Hepatic stellate cell (primary cell): ENCODE measurements at places on chromosomes 6 and 20.
A peak's percentile ranks its signal among the peaks of the same experiment; 100 is the strongest.

- no peak for DNase-seq
Observed at GRCh38 chr6:1200081-1200408, 111.9 kb upstream of the FOXQ1 start.

DNA sequence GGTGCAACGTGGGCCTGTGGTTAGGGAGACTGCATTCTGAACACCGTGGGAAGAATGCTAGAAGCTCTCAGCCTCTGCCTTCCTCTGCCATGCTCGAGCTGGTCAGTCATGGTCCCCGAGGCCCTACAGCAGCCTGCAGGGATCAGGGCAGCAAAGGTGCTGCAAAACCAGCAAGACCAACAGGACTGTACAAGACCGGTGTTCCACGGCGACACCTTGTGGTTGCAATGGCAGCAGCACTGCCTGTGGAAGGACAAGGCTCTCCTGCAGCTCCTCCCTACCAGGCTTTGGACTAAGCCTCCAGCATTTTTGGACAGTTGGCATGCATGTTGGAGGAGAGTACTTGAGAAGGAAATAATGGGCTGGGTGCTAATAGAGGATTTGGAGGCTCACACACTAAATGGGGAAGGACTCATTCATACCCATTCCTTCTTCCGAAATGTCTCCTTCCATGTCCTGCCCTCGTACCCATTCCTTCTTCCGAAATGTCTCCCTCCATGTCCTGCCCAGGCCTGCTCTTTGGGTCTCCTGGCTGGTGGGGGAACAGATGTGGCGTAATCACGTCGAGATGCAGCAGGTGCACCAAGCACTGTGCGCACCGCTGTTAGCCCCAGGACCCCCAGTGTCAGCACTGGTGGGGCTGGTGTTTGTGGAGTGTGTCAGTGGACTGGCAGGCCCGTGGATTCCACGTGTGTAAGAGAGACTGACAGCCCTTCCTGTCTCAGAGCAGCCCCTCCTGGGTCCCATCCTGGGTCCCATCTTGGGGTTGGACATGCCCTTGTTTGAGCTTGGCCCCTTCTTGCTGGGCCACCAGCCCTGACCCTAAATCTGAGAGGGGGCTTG, 18.6 kb upstream of the MYT1 start:
- no peak for DNase-seq

DNA sequence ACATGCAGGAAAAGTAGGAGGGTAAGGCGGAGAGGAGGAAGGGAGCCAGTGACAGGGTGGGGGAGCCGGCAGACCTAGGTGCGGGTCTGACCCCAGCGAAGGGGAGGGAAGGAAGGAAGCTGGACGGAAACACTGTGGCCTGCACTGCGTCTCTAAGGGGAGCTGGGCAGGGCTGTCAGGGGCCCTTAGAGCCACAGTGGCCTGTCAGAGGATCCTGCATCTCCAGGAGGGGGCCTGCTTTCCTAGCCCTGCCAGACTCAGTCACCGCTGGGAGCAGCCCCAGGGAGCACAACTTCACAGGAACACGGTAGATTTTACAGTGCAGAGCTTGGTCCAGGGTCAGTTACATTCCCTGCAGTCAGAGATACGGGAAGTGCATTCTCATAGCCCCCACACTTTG, 118.2 kb downstream of the PACRG start:
- no peak for DNase-seq

- DNase-seq, result no peak
Observed at GRCh38 chr6:40352527-40353170, 234.5 kb downstream of the LRFN2 start.

GRCh38 chr6:11851387-11851786, 72.8 kb upstream of the ADTRP start:
- DNase-seq, result peak; percentile 21

DNA sequence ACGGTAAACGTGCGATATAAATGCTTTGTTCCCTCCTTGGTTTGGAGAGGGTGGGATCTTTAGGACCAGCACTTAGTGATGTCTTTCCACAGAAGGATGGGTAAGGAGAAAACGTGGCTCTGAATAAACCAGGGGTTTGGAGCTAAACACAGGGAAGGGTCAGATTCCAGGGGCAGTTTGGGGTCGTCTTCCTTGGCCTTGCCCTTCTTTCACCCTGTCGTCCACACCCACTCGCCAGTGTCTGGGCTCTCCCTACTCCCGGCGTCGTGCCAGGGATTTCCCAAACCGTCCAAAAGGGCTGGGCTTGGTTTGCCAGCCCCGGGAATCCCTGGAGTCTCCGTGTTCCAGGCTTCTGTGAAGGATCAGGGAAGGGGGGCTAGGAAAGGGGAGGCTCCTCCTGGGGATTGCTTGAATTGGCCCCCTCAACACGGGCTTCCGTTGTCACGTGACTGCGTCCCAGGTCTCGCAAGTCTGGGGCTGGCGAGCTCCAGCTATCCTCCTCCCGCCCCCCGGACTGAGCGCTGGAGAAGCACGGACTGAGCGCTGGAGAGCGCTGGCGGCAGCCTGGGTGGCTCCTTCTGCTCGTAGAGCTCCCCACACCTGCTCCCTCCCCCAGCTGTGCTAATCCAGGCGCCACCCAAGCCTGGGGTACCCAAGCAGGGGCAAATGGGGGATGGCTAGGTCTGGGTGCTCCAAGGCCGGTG, 9.4 kb upstream of the ARMC12 start:
- DNase-seq, result peak; percentile 64

- no peak for DNase-seq
Observed at GRCh38 chr6:166645896-166646295, 18.8 kb upstream of the RPS6KA2 start.

DNA sequence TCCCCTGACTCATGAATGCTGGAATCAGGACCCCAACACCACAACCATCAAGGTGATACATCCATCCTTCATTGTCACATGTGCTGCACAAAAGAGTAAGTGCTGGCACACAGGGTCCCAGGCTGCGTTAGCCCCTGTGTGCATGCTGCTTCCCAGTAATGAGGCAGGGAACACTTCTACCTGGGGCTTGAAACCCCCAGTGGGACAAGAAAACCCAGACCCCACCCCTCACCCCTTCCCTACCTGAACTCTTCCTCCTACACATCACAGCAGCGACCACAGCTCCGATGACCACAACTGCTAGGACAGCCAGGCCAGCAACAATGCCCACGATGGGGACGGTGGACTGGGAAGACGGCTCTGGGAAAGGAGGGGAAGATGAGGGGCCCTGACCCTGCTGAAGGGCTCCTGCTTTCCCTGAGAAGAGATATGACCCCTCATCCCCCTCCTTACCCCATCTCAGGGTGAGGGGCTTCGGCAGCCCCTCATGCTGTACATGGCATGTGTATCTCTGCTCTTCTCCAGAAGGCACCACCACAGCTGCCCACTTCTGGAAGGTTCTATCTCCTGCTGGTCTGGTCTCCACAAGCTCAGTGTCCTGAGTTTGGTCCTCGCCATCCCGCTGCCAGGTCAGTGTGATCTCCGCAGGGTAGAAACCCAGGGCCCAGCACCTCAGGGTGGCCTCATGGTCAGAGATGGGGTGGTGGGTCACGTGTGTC, 2.0 kb downstream of the HLA-B start:
- DNase-seq, result no peak

- peak; percentile 11 for DNase-seq
Observed at GRCh38 chr6:138944412-138944811, 43.6 kb downstream of the REPS1 start.

DNA sequence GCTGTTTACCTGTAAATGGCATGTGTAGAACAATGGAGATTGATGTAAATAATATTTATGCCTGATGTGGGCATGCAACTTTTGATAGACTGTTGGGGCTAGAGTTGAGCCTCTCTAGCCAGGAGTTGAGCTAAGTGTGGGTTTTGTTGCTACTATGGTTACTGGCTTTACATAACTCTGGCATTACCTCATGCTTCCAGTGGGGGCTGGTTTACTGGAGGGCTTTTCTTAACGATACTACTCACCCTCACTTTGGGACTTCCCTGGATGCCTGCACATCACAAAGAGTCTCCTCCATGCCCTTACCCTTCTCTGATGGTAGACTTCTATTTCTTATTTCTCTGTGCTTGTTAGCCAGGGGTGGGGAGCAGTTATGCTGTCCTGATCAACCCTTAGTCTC, 524.6 kb upstream of the CDH4 start:
- no peak for DNase-seq

- no peak for DNase-seq
Observed at GRCh38 chr20:46423342-46423741, 16.9 kb upstream of the ELMO2 start.

DNA sequence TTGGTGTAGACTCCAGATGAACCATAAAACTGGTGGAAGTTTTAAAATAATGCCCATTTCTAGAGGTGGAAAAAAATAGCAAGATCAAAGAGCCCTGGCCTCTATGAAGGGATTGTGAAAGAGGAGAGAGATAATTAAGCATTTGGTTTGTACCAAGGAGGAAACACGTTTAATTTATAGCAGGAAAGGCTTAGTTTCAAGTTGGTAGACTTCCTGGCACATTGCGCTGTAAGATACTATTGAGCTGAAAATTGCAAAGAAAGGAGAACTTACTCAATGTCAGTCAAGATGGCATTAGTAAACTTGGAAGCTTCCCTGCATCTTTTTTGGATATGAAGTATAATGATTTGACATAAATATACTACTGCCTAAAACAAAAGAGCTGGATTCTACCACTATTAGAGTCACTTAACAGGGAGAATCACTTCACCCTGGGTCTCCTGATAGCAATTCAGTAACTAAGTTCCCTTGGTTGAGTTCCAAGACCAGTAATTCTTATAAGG, 24.4 kb downstream of the MARCKS start:
- no peak for DNase-seq

DNA sequence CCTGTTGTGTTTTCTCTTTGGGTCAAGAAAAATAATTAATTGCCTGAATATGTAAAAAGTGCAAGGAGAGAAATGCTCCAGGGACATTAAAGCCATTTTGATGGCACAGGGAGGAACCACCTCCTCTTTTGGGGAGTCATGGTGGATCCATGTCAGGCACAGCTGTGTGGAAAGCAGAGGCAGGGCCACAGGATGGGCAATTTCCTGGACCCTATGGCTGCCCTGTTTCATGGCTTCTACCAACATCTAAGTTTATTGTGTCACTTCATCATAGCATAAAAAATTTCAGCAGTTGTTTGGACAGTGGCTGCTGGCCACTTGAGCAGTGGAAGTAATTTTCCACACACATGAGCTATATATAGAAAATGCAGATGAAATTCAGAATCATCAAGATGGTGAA, 238.2 kb downstream of the SYNE1 start:
- no peak for DNase-seq

DNA sequence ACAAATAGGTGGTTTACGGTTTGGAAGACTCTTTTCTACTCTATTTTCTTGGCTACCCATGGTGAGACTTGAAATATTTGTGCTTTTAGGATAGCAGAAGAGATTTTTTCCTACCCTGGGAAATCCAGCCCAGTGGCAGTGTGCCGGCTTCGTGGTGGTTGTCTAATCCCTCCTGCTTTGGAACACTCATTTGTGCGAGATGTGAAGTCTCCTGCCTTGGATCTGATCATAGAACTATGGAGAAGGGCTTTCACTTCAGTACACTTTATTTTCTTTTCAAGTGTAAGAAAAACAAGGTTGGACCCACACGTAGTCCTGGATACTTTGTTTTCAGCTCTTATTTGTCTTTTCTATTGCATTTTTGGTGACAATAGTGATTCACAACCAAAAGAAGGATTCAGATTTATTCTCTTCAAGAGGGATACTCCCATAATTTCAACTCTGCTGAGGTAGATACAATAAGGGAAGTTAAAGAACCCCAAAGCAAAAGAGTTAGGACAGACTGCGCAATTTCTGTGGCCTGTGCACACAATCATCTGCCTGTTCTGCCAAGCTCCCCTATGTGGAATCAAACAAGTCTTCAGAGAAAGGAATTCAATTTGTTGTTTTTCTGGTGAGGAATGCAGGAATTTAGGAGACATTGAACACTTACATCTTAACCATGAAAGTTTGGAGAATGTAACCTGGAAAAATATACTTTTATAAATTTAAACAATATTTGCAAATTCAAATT, 413.2 kb downstream of the GJA1 start:
- no peak for DNase-seq

GRCh38 chr6:166497087-166497899, 89.2 kb downstream of the RAMACL start:
- DNase-seq, result no peak

- no peak for DNase-seq
Observed at GRCh38 chr6:15290962-15291704, 45.3 kb downstream of the JARID2 start.

GRCh38 chr6:12170351-12171092, 119.6 kb upstream of the EDN1 start:
- no peak for DNase-seq

GRCh38 chr6:139449611-139450000, 75.2 kb upstream of the CITED2 start:
- peak; percentile 22 for DNase-seq

DNA sequence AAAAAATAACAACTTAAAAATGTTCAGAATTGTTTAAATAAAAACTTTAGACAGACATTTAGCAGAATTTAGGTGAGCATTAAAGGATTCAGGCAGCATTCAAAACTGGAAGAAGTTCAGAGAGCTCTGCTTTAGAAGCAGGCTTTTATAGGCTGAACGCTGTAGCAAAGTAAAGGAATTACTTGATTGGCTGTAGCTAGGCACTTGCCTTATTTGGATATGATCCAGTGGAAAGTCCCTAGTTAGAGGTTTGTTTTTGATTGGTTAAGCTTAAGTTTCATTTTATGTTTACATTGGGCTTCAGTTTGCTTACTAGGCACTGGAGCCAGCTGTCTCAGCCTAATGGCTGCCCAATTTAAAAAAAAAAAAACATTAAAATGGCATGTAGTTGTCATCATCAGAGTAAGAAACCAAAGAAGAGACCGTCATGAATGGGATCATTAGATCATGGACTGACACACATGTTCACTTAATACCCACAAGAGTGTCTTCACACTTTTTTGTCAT, 65.1 kb downstream of the CBFA2T2 start:
- peak; percentile 86 for DNase-seq

- DNase-seq, result no peak
Observed at GRCh38 chr20:45946149-45946970, 11.9 kb downstream of the PCIF1 start.
